ENCODE measurements at places on chromosomes 3 and 15.

- no peak for DNase-seq
Measured at GRCh38 chr3:6254490-6254889, 606.4 kb upstream of the GRM7 start.

DNA sequence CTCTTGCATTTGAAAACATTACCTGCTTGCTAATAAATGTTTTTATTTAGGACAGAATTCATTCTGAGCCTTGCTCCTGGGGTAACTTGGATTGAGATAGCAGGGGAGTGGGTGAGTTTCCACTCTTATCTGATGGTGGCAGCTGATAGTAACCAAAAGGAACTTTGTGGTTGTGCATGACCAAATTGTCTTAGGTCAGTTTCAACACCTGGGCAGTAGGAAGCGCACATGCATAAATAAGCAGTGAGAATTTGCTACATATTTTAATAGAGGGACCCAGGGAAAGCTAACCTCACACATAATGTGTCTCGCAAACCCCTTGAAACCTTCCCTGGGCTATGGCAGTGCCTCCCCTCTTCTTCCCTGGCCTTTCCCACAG is 65.4 kb upstream of the XCR1 start:
- no peak for DNase-seq

- peak; percentile 45 for DNase-seq
Measured at GRCh38 chr3:74643636-74644035, 29.2 kb upstream of the CNTN3 start.

GRCh38 chr3:94234177-94234788 is 171.4 kb downstream of the NSUN3 start:
- no peak for DNase-seq

DNA sequence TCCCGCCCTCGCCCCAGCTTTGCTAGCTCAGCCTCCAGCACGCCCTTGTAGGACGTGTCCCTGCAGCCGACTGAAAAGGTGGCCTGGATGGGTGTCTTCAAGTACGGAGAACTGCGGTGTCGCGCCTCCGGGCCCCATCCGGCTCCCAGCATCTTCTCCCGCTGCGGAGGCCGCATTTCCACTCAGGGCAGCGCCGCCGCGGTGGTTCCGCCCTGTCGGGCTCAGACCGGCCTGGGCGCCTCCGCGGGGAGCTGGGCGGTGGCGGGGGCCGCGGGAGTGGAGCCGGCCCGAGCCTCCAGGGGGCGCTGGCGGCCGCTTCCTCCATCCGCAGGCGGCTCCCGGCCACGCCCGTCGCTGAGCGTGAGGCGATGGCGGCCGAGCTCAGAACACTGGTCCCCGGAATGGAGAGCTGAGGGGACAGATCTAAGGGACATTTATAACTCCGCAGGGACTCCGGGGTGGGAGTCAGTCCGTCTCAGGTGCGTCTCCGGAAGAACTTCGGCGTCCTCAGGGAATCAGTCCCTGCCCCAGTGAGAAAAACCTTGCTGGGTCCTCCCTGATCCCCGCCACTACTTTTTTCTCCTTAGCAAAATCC is 13.6 kb upstream of the SMCO1 start:
- peak; percentile 67 for DNase-seq

Measured in muscle of back (tissue), 13 donors.